ENCODE measurements at places on chromosomes 1 and 21.

DNA sequence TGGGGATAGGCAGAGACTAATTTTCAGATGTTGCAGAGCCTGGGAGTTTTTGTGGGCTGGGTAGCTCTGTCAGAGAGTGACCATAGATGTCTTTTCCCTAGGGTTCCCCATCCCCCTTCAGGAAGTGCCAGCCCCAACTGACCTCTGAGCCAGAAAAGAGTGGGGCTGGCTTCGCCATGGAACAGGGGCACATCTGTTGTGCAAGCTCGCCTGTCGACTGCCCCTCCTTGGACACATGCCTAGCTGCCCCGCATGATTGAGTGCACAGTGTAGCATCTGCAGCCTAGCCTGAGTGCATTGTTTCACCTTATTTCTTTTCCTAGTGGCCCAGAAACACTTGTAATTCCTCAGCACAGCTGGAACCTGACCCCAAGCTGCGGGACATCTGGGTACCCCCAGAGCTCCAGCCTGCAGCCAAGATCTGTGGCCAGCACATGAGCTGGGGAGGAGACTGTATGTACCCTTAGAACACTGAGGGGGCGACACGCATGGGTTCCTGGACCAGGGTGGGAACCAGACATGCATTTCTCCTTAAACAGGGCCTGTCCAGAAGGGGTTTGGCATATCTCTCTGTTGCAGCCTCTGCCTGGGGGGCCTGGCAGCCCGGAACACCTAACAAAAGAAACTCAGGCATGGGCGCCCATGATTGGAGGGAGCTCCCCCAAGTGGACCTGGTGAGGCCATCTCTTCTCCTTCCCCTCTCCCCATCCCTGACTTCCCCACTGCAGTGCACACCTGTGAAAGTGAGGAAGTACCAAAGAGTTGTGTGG is 55.2 kb downstream of the SYT14 start:
- DNase-seq: no peak

- no peak for DNase-seq
Measured at GRCh38 chr1:8800416-8800815, 17.0 kb downstream of the RERE start.

- no peak for DNase-seq
Measured at GRCh38 chr1:26733982-26734381, 38.2 kb downstream of the ARID1A start.

- no peak for DNase-seq
Measured at GRCh38 chr1:79899914-79900313, 893.4 kb upstream of the ADGRL4 start.

DNA sequence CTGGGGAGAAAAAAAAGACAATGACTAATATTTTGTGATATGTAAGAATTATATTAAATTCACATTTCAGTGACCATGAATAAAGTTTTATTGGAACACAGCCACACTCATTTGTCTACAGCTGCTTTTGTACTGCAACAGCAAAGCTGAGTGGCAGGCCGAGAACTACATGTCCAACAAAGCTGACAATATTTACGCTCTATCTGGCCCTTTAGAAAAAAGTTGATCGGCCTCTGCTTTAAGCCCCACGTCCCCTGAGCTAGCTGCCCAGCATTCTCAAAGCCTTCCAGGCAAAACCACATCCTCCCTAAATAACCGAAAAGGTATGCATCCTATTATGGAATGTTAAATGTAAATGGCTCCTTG is 8.6 kb downstream of the SLC2A1 start:
- DNase-seq: no peak

- DNase-seq: peak; percentile 17
Measured at GRCh38 chr1:204465546-204466415, 28.8 kb downstream of the PIK3C2B start.

- DNase-seq: no peak
Measured at GRCh38 chr1:148264374-148265276, 112.5 kb upstream of the NBPF11 start.

DNA sequence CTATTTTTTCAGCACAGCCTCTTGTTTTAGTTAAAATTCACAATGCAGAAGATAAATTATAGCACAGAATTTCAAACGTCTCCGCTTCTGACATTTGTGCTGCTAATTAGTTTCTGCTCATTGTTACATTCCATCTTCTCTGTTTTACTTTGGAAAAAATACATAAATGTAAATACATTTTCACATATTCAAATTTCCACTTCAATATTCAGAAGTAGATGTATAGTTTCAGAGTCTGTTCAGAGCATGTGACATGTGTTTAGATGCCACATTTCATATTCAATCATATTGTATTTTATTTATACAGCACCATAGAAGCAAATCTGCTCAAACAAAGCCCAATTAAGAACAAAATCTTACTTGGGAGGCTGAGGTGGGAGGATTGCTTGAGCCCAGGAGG is 19.6 kb downstream of the TMEM35B start:
- DNase-seq: no peak

DNA sequence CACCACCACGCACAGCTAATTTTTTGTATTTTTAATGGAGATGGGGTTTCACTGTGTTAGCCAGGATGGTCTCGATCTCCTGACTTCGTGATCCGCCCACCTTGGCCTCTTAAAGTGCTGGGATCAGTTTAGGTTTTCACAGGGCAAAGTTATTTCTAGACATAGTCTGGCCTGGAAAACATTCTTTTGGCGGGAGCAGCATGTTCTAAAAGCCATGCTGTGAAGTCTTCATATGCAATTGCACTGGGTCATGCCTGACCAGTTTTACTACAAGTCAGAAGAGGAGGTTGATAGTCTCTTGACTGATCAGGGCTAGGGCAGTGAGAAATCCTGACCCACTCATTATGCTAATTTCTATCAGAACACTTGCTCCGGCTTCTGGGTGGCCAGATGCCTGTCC is 131.6 kb upstream of the POU3F1 start:
- no peak for DNase-seq

- no peak for DNase-seq
Measured at GRCh38 chr1:167821356-167821685, 92.6 kb downstream of the ADCY10 start.

GRCh38 chr1:115666702-115667101 is 24.9 kb downstream of the VANGL1 start:
- DNase-seq: no peak

DNA sequence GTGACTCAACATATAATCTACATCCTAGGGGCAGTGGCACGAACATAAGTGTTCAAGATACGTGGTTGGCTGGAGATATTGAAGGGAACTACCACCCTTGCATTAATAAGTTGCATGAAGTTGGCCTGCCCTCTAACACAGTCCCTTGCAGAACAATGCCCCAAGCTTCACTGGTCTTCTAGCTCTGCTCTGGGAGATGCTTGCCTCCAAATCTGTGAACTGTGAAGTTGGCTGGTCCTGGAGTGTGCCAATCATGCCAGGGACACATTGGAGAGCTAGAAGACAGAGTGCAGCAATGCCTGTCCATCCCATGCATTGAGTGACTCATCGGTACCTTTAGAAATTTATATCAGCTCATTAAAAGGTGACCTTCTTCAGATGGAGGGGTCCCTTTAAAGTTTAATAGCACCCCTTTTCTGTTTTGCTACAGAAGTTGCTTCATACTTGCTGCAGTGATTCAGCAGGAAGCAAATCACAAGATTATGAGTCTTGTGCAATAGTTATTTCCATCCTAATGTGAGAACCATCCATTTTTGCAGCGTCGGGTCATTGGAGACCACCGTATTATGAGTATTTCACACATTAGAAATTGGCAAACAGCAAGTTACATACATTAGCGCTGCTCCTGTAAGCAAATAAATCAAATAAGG is 55.2 kb upstream of the KAZN start:
- no peak for DNase-seq

- no peak for DNase-seq
Measured at GRCh38 chr1:29239142-29239541, 2.8 kb downstream of the PTPRU start.

DNA sequence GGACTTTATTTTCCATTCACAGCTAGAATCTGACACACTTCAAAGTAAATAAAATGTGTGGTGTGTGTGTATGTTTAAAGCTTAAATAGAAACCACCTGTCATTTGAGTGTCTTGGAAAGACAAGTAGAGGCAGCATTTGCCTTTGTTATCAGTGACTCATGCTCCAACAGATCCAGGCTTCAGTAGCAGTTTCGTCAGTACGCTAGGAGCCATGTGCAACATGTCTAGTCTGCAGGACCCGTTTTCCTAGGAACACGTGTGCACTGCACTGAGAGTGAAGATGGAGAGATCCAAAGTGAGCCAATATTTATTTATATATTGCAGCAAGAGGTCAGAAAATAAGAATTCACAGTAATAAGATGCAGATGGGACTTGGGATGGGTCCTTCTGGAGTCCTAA is 41.8 kb downstream of the SGIP1 start:
- no peak for DNase-seq

GRCh38 chr1:151520359-151520758 is 9.2 kb downstream of the CGN start:
- no peak for DNase-seq

DNA sequence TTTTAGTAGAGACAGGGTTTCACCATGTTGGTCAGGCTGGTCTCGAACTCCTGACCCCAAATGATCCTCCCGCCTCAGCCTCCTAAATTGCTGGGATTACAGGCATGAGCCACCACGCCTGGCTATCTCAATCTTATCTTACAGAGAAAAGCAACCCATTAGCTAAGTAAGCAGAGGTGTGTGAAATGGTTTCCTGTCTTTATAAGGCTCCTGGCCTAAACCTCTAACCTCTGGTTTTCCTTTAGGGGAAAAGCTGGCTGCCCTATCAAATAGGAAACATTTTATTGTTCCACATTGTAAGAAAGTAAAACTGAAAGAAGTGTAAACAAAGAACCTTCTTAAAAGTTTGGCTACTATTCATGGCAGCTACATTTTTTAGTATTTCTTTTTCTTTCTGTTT is 78.3 kb upstream of the MORC3 start:
- DNase-seq: no peak
